ENCODE measurements at places on chromosomes 7 and 10. TPM values are rescaled to one million over a fixed set of nuclear protein-coding genes. Genes with fewer than 3 reads are reported as not detected.
A peak's percentile ranks its signal among the peaks of the same experiment; 100 is the strongest.

GRCh38 chr10:114337510-114338462 is 66.5 kb downstream of the AFAP1L2 start:
- H3K27me3 ChIP-seq = no peaks in the 10 kb centered on the region
- no peak for DNase-seq
- H3K4me3 ChIP-seq = no peak overlapping the region
- no peak overlapping the region for H3K27ac ChIP-seq

The MOGAT3 gene
- polyA plus RNA-seq = 0.37 TPM

- no peaks in the 10 kb centered on the region for H3K27me3 ChIP-seq
- no peak overlapping the region for H3K4me3 ChIP-seq
- H3K36me3 ChIP-seq = no peaks in the 10 kb centered on the region
- no peaks in the 10 kb centered on the region for H3K4me1 ChIP-seq
- H3K27ac ChIP-seq = no peak overlapping the region
These were observed 23.6 kb downstream of the FKBP6 start for GRCh38 chr7:73351447-73352167.

- no peak for DNase-seq
- H3K27ac ChIP-seq = no peak overlapping the region
- no peaks in the 10 kb centered on the region for H3K4me1 ChIP-seq
- H3K4me3 ChIP-seq = no peak overlapping the region
- H3K36me3 ChIP-seq = no peaks in the 10 kb centered on the region
These were observed 10.8 kb upstream of the PON1 start for GRCh38 chr7:95335093-95335492.

The BTBD16 gene
- polyA plus RNA-seq = 0.34 TPM

DNA sequence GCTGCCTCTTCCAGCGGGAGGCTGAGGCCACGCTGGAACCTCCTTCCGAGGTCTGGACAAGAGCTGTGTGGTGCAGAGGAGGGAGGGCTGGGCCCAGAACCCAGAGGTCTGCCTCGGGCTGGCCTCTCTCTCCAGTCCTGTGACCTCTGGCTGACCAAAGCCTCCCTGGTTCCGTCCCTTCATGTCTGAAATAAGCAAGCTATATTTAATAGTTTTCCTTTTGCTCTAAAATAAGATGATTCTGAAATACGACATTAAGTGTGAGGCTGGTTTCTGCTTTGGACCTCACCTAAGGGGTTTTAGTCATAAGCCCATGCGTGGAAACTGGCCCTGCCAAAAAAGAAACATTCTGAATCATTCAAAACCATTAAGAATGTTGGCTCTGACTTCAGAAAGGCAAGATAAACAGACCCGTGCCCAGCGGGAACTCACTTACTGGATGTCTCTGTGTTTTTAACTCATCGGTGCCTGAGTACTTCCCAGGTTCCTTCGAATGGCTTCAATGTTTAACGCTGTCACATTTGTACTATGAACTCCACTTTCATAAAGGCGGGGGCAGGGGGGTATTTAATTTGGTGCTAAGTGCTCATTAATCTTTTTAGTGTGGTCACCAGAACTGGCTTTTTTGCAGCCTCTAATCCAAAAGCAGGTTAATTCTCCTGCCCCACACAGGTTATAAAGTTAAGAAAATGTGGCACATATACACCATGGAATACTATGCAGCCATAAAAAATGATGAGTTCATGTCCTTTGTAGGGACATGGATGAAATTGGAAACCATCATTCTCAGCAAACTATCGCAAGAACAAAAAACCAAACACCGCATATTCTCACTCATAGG is 157.5 kb upstream of the KLF14 start:
- peaks cover 9% of the 10 kb centered on the region for H3K36me3 ChIP-seq
- H3K4me1 ChIP-seq = peaks cover 64% of the 10 kb centered on the region
- H3K27me3 ChIP-seq = no peaks in the 10 kb centered on the region
- DNase-seq = no peak
- peak overlapping the region; percentile 84 for H3K27ac ChIP-seq
- no peak overlapping the region for H3K4me3 ChIP-seq

GRCh38 chr10:100528921-100529474 is 673 bp downstream of the NDUFB8 start:
- H3K36me3 ChIP-seq = peaks cover 14% of the 10 kb centered on the region
- H3K4me3 ChIP-seq = peak overlapping the region; percentile 97
- H3K27ac ChIP-seq = peak overlapping the region; percentile 74
- H3K27me3 ChIP-seq = no peaks in the 10 kb centered on the region

GRCh38 chr10:125257521-125258108 is 97.3 kb upstream of the CTBP2 start:
- no peaks in the 10 kb centered on the region for H3K27me3 ChIP-seq
- no peak overlapping the region for H3K4me3 ChIP-seq
- H3K4me1 ChIP-seq = no peaks in the 10 kb centered on the region
- no peak overlapping the region for H3K27ac ChIP-seq

DNA sequence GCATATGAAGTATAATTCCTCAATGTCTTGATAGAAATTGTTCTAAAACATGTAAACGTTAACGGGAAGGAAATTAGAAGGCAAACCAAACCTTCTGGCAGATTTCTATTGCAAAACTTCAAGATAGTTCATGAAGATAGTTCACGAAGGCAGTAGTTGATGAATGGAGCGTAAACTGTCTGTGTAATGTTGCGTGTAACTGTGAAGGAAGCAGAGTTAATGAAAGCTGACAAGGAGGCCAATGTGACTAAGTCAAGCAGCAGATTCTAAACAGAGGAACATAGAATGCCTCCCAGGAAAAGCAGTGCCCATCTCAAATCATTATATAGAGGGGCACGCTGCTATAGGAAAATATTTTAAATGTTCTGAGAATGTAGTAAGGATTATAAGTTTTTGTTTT is 659.7 kb upstream of the IGFBP3 start:
- no peaks in the 10 kb centered on the region for H3K4me1 ChIP-seq
- no peaks in the 10 kb centered on the region for H3K36me3 ChIP-seq
- no peak for DNase-seq
- no peak overlapping the region for H3K27ac ChIP-seq
- no peaks in the 10 kb centered on the region for H3K27me3 ChIP-seq

The NCAPG2 gene
- polyA plus RNA-seq = 1.3 TPM

DNA sequence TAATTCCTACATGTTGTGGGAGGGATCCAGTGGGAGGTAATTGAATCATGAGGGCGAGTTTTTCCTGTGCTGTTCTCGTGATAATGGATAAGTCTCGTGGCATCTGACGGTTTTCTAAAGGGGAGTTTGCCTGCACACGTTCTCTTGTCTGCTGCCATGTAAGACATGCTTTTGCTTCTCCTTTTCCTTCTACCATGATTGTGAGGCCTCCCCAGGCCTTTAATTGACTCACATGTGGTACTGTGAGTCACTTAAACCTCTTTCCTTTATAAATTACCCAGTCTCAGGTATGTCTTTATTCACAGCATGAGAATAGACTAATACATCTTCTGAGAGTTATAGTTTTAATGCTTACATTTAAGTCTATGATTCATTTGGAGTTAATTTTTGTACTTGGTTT is 22.6 kb upstream of the CPN1 start:
- no peak for DNase-seq
- H3K27me3 ChIP-seq = no peaks in the 10 kb centered on the region
- H3K4me1 ChIP-seq = no peaks in the 10 kb centered on the region
- no peak overlapping the region for H3K27ac ChIP-seq

The STEAP1B gene
- polyA plus RNA-seq = not detected

DNA sequence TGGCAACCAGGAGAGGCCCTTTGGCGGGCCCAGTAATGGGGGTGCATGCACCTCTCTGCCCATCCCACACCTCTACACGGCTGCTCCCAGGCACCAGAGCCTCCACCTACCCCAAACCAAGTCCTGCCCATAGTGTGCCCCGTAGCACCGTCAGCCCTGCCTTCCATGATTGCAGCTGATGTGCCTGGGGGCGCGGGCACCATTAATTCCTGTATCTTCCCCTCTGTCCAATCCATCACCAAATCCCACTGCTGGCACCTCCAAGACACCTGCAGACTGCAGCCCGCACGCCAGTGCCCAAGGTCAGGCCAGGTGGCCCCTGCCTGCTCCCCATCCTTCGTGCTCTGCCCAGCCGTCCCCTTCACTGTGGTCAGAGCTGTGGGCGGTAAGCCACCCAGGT is 533.0 kb downstream of the PTPRN2 start:
- no peaks in the 10 kb centered on the region for H3K4me1 ChIP-seq
- no peaks in the 10 kb centered on the region for H3K27me3 ChIP-seq
- no peak overlapping the region for H3K27ac ChIP-seq
- H3K4me3 ChIP-seq = no peak overlapping the region
- no peak for DNase-seq

The PDE1C gene
- 3.3 TPM for polyA plus RNA-seq

- no peaks in the 10 kb centered on the region for H3K27me3 ChIP-seq
- H3K4me3 ChIP-seq = no peak overlapping the region
- H3K4me1 ChIP-seq = no peaks in the 10 kb centered on the region
- H3K36me3 ChIP-seq = no peaks in the 10 kb centered on the region
- no peak for DNase-seq
These were observed 481.0 kb upstream of the SEMA3A start for GRCh38 chr7:84675633-84676034.

The CDC14C gene
- not detected for polyA plus RNA-seq

DNA sequence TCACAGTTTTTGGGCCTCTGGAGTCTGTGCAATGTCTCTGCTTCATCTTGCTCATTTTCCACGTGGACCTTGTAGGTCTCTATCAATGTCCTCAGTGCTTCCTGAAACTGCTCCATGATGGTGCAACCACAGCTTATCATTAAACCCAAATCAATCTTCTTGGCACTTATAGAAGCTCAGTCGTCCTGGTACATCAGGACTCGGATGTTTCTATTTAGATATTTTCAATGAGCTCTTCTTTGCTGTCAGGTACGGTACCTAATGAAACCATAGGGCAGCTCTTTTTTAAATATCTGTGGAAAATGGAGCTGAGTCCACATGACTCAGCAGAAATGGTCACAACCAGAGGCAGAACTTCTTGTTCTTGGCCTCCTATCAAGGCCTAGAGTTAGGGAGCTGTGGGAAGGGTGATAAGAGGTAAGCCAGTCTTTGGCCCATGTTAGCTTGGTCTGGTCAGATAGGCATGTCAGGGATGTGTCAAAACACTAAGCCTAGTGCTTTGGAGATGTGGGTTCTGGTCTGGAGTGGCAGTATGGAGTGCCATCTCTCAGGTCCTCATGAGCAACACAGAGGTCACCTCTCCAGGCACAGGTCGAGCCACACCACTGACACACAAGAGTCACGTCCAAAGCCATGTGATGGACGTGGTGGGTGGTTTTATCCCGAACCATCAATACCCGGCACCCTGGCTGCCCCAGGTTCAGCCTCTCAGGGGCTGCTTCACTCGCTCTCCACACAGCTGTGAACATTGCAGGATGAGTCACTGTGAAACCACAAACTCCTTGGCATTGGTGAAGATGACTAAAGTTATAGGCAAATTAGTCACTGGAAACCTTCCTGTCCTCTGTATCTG is 87.0 kb downstream of the TBXAS1 start:
- H3K4me3 ChIP-seq = no peak overlapping the region
- H3K27ac ChIP-seq = no peak overlapping the region
- H3K4me1 ChIP-seq = no peaks in the 10 kb centered on the region

DNA sequence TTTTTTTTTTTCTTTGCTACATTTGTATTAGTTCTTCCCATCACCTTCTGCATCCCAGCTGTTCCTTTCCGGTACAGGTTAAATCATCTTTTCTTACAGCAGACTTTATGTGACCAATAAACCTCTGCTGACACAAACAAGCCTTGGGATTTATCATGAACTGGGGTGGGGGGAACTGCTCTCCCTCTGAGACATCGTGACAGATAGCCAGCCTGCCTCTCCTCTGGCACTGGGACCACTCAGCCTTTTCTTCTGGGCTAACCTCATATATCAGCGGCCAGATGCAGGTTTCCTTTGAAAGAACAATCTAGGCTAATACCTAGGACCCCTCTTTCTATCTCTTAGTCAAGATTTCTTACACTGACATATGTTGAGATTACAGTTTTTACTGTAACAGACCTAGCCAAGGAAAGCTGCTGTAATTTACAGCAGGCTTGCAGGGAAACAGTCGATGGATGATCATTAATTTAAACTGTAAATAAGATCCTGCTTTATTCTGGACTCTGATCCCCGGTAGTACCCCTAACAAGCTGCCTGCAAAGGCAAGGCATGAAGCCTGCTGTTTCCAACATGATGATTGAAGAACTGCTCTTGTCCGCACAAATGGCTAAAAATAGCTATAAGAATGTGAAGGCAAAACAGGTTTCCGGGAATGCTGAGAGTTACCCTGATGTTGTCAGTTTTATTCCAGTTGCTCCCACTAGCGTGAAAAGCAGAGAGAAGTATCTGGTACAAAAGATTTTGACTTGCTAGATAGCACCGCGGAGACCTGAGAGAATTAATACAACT is 338.7 kb downstream of the SORCS1 start:
- no peak for DNase-seq
- H3K36me3 ChIP-seq = no peaks in the 10 kb centered on the region
- H3K27ac ChIP-seq = no peak overlapping the region

DNA sequence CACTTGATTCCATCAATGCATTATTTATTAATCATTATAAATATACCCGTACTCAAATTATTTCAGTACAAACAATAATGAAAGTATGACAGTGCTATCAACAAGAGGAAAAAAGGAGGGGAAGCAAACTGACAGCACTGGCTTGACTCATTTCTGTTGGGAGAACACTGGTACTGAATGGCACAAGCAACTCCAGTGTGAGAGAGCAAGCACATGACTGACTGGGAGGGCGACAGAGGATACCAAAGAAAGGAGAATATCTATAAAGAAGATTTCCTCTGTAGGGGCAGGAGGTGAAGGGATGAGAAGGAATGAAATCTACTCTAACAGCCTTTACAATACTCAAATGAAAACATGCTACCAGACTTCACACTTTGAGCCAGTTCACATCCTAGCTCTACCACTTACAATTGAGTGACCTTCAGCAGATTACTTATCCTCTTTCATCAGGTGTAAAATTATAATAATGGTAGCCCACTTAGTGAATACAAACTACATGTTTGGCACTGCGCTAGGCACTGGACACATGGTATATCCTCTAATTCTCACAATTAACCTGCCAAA is 1.5 kb downstream of the USP54 start:
- no peak for DNase-seq
- no peaks in the 10 kb centered on the region for H3K36me3 ChIP-seq
- no peak overlapping the region for H3K4me3 ChIP-seq
- no peak overlapping the region for H3K27ac ChIP-seq

The GSDME gene
- polyA plus RNA-seq = 16.8 TPM

GRCh38 chr10:65518379-65518778 is 1407.5 kb upstream of the LRRTM3 start:
- H3K27me3 ChIP-seq = no peaks in the 10 kb centered on the region
- H3K36me3 ChIP-seq = no peaks in the 10 kb centered on the region
- DNase-seq = no peak
- H3K4me1 ChIP-seq = no peaks in the 10 kb centered on the region
- H3K27ac ChIP-seq = no peak overlapping the region
- no peak overlapping the region for H3K4me3 ChIP-seq

DNA sequence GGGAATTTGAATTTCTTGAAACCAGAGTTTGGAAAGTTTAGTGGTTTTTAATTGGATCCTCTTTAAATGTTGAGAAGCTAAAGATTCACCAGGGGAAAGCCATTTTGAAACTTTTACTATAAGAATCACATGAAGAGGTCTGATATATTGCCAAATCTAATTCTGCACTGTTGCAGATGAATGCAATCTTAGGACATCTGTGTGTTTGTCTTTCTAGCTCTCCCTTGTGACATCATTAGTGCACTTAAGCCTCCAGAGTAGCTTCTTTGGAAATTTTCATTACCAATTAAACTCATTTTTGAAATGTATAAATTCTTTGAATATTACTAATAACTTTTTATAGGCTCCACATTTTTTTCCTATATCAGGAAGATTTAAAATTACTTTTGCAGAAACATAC is 160.2 kb downstream of the BICC1 start:
- no peaks in the 10 kb centered on the region for H3K27me3 ChIP-seq
- H3K4me3 ChIP-seq = no peak overlapping the region
- no peak for DNase-seq
- H3K4me1 ChIP-seq = no peaks in the 10 kb centered on the region
- no peak overlapping the region for H3K27ac ChIP-seq
- H3K36me3 ChIP-seq = no peaks in the 10 kb centered on the region

Measured in kidney (tissue), 22 donors.